ENCODE measurements at places on chromosomes 11 and 22.
A peak's percentile ranks its signal among the peaks of the same experiment; 100 is the strongest.

DNA sequence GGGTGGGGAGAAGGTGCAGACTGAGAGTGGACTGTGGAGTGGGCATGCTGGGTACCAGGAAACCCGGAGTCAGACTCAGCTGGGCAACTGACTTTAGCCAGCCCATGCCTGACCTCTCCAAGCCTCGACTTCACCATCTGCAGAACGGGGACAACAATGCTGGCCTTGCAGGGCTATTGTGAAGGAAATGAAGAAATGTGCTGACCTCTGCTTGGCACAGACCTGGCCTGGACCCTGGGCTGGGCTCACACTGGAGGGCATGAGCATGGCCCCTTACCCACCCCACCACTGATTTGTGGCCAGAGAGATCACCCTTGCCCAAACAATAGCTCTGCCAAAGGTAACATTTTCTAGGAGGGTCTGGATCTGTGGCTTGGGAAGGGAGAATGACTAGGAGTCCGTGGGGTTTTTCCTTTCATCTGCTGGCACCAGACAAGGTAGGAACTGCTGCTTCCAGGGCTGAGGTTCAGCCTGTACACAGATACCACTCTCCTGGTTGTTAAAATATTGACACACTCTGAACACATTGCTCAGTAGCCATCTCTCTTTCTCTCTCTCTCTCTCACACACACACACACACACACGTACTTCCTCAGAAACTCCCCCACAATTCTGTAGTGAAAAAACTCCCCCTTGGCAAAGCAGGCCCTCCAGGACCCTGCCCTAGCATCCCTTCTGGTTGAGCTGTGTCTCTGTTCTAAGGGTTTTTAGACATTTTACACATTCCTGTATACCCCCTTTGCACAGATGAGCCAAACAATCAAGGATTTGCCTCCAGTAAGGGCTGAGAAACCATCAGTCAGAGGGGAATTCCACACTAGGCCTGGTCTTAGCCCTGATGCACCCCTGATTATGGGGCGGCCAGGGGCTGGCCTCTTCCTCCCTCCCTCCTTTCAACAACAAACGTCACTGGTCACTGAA is 1.0 kb downstream of the MOGAT2 start:
- DNase-seq: no peak

GRCh38 chr11:75801362-75802020 is 13.5 kb upstream of the UVRAG start:
- no peak for DNase-seq

DNA sequence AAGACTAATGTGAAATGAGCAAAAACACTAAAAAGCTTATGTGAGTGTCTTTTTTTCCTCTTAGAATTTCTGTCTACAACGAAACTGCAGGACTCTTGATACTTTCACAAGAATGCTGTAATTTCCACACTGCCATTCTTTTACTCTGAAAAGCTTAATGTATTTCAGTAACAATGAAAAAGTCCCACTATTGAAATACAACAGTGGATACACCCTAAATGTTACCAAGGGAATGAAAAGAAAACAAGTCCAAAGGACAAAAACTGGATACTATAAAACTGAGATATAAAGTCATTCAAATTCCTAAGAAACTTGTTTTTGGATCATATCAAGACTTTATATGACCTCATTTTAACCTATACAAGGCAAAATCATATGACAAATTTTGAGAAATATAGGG is 77.4 kb downstream of the SOX6 start:
- DNase-seq: no peak

DNA sequence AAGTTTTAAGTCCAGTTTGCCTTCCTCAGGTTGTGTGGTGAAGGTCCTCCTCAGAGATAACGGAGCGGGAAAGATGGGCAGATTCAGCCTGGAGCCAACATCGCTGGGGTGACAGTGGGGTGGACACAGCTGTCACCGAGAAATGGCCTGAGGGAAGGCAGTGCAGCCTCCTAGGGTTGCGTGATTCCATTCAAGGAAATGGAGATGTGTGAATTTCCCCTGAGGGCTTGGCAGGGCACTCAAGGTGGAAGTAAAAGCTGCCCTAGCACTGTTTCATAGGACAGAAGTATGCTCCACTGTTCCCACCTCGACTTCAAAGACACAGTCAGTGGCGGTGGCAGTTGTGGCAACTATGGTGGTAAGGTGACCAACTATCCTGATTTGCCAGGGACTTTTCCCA is 15.4 kb upstream of the CAT start:
- DNase-seq: no peak

DNA sequence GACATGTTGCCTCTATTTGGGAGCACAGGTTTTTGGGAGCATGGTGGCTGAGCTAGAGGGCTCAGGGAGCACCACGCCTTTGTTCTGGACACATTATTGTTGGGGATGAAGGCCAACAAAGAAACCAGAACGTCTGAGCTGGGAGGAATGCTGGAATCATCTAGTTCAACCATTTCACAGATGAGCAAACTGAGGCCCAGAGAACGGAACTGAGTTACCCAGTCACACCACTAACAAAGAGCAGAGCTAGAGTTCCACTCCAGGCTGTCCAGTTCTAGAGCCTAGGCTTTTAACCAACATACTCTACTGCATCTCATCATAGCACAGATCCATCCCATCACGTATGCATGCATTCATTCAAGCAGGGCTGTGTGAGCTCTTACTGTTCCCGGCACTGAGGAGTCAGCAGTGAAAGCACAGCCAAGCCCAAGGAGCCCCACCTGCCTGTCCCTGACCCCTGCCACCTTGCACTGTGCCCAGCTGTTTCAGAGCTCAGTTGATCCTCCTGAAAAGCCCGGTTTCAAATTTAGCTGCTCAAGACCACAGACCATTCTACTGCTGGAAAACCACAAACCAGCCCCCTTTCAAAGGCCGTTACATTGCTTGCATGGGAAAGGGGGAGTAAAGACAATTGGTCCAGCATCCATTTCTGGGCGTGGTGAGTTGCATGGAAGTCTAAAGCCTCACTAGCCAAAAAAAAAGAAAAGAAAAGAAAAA is 16.9 kb upstream of the TCF20 start:
- no peak for DNase-seq

DNA sequence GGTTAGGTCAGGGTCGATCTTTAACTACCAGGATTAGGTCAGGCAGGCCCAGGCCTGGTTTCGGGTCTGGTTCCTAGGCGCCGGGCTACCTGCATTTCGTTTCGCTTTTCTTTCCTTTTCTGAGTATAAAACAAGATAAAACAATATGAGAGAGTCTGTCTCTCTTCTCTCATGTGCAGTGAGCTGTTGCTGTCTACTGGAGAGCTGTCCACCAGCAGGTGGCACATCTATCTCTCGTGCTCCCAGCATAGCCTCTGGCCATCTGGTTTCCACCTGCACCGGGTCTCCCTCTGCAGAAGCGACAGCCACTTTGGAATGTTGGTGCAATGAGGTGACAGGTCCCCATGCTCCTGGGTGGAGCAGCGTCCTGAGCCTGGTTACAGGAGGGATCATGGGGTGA is 27.6 kb downstream of the RIBC2 start:
- no peak for DNase-seq

DNA sequence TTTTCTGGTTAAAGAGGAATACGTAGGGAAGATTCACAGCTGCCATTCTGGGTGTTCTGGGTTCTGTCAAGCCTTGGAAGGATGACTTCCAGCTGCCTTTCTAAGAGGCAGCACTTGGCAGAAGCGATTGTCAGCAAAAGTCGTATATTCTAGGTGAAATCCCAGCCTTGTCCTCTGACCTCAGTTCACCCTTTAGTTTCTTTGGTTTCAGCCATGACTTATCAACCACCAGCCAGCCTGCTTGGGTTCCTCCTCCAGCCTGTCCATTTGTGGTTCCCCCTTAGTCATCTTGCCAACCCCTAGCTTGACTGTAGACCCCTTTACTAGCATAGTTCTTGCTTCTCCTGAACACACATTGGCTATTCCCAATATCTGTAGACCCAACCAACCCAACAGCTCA is 102.3 kb upstream of the CD44 start:
- DNase-seq: no peak

- DNase-seq: no peak
Observed at GRCh38 chr11:12862696-12863469, 146.2 kb upstream of the RASSF10 start.

DNA sequence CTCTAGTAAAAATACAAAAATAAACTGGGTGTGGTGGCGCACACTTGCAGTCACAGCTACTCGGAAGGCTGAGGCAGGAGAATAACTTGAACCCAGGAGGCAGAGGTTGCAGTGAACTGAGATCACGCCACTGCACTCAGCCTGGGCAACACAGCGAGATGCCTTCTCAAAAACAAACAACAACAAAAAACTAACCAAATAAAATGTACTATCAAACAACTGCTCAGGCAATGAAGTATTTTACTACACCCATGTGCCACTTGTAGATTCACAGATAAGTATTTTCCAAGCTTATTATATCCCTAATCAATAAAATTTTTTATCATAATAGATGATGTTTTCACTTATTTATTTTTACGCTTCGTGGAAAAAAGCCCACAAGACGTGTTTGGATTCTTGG is 924 bp downstream of the C11orf65 start:
- DNase-seq: no peak

GRCh38 chr11:113587308-113587739 is 112.1 kb upstream of the DRD2 start:
- DNase-seq: no peak

GRCh38 chr11:69005631-69006368 is 7.2 kb downstream of the MRGPRF start:
- DNase-seq: no peak

GRCh38 chr11:3380706-3381545 is 2.0 kb upstream of the ZNF195 start:
- DNase-seq: no peak

- no peak for DNase-seq
Observed at GRCh38 chr11:11422411-11423128, 69.5 kb upstream of the CSNK2A3 start.

GRCh38 chr11:110474578-110474977 is 44.8 kb downstream of the FDX1 start:
- no peak for DNase-seq

DNA sequence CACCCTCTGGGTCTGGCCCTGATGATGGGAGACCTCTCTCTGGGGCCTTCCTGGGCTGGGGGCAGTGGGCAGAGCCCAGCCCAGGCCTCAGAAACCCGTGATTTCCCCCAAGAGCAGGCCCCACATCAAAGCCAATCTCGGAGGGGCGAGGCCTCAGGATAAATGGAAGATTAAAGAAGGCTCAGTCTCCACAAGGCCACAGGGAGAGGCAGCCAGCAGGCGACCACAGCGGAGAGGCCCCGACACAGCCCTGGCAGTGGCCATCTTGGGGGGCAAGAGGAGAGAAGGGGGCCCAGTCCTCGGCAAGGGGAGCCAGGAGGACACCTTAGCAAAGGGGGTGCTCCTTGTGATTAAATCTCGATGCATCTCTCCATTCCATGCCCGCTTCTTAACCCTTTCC is 12.5 kb upstream of the CREB3L1 start:
- DNase-seq: no peak

- no peak for DNase-seq
Observed at GRCh38 chr11:94972700-94973098, 657 bp downstream of the CWC15 start.

- DNase-seq: no peak
Observed at GRCh38 chr22:26168330-26168851, 871 bp upstream of the SEZ6L start.

- no peak for DNase-seq
Observed at GRCh38 chr11:116044941-116045340, 540.7 kb upstream of the CADM1 start.

DNA sequence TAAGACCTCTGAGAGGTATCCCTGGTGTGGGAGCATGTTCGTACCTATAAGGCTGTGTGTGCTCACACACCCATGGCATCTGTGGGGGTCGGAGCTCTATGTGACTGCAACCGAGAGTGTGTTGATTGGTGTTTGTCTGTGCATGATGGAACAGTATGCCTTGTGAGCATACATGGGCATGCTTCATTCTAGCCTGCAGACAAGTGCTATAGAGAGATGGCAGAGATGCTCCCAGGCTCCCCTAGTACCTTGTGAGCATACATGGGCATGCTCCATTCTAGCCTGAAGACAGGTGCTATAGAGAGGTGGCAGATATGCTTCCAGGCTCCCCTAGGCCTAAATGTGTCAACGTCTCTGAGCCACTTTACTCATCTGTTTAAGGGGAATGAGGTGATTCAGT is 447.5 kb downstream of the INSC start:
- DNase-seq: no peak

DNA sequence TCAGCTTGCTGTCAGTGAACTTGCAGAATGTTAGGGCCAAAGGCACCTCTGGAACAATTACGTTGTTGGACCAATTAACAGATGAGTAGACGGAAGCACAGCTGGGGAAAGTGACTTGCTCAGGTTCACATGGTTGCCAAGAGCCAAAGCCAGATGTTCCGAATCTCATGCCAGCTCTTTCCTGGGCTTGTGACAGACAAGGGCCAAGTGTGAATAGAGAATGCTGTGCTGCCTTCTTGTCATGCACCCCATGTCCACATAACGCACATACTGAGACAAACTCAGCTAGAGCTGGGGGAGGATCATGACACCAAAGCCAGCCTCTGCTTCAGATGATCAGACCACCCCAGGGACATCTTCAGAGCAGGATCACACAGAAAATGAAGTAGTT is 616.3 kb downstream of the INSC start:
- DNase-seq: no peak

- DNase-seq: no peak
Observed at GRCh38 chr11:12746593-12747097, 72.4 kb downstream of the TEAD1 start.

- DNase-seq: peak; percentile 18
Observed at GRCh38 chr22:32204856-32205722, at the start of gene RFPL2. Gene RFPL2, minus strand, starts transcription at chr22:32205073. Its CDS starts 2,622 bp downstream, at chr22:32202451.

DNA sequence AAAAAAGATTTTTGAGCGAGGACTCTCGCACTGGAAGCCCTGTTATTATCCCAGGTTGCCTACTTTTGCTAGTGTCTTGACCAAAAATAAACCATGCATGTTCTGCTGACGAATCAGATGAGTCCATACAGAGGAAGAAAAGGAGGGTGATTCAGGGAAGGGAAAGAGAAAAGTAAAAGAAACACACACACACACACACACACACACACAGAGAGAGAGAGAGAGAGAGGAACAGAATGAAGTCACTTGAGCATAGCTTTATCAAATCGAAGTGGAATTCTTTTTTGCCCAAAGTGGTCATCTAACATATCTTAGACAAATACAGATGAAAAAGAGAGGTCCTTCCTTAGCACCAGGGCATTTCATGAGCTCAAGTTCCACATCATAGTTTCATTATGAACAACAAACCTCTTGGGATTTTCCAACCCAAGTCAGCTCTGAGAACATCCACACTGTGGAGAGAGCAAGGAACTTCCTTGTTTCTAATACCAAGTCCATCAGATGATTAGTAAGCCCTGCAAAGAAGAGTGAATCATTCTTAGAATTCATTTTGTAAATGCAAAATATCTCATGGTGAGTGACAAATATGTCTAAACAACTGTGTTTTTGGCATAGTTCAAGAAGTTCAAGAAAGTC is 7.7 kb upstream of the MMP12 start:
- DNase-seq: no peak

GRCh38 chr22:22835771-22836291 is 51.8 kb upstream of the IGLL5 start:
- DNase-seq: no peak

GRCh38 chr11:57325735-57326048 is 940 bp upstream of the TNKS1BP1 start:
- no peak for DNase-seq

- DNase-seq: no peak
Observed at GRCh38 chr22:36612458-36612857, 83.5 kb upstream of the EIF3D start.

GRCh38 chr11:17506942-17507341 is 30.3 kb upstream of the ABCC8 start:
- DNase-seq: no peak

All from stimulated activated naive CD4-positive, alpha-beta T cell treated with Interleukin-2 at 50 U/mL for 16 hours (primary cell).